Activated B cell treated with CpG ODN at 0.5 μM for 24 hours (primary cell): ENCODE measurements at places on chromosomes 5 and 9. TPM values are rescaled to one million over a fixed set of nuclear protein-coding genes. Genes with fewer than 3 reads are reported as not detected.

- DNase-seq: no peak
Observed at GRCh38 chr5:80147119-80147815, 108.6 kb downstream of the SERINC5 start.

DNA sequence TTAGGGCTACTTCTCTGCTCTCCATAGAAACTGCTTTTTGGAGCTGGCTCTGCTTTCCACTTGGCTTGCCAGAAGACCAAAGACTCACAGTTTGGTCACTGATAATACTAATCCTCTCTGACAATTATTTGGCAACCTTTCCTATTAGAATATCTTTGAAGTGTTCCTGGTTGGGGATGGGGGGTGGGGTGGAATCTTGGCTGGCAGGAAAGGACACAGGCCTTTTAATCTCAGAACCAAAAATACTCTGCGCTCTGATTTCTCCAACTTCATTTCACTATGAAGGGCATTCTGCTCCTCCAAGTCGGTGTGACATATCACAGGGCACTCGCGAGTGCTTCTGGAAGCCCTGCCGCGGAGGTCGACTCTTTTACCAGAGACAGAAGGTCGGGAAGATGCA lies 1329.0 kb upstream of the WWC1 start:
- no peak for DNase-seq

GRCh38 chr5:172505845-172506244 lies 51.5 kb upstream of the SH3PXD2B start:
- DNase-seq: no peak

- DNase-seq: peak; percentile 77
Observed at GRCh38 chr5:127072861-127073846, at the start of gene C5orf63. Gene C5orf63, minus strand, starts transcription at chr5:127073502. Its CDS starts 14,507 bp downstream, at chr5:127058995.

The KLHL9 gene
- total RNA-seq: 13.1 and 13.8 TPM in 2 replicates
